Uterine smooth muscle cell (primary cell): ENCODE measurements at places on chromosomes 4 and X. TPM values are rescaled to one million over a fixed set of nuclear protein-coding genes. Genes with fewer than 3 reads are reported as not detected.

The SASH3 gene
- not detected in 2 replicates for total RNA-seq

The CCSER1 gene
- total RNA-seq, result 0.33 and 2.9 TPM in 2 replicates

The PNMA6F gene
- total RNA-seq, result not detected in 2 replicates

The TACR3 gene
- under 0.01 and 0.22 TPM in 2 replicates for total RNA-seq

The SORCS2 gene
- 0.44 and 1.5 TPM in 2 replicates for total RNA-seq

The BST1 gene
- 2.7 and 3.1 TPM in 2 replicates for total RNA-seq

The PDCL2 gene
- total RNA-seq, result not detected in 2 replicates

The LANCL3 gene
- total RNA-seq, result 0.11 and 0.12 TPM in 2 replicates

The CSAG3 gene
- not detected in 2 replicates for total RNA-seq

The FATE1 gene
- total RNA-seq, result not detected in 2 replicates

The NOX1 gene
- not detected in 2 replicates for total RNA-seq

The TSPAN6 gene
- total RNA-seq, result 22.0 and 39.2 TPM in 2 replicates

The RAB40A gene
- total RNA-seq, result under 0.01 and 0.25 TPM in 2 replicates

The RNF175 gene
- total RNA-seq, result 0.11 and 0.25 TPM in 2 replicates

The PNCK gene
- 1.2 TPM in 1 of 2 replicates, not detected in the other for total RNA-seq

The CBR4 gene
- 19.5 and 21.8 TPM in 2 replicates for total RNA-seq

The UNC5C gene
- total RNA-seq, result under 0.01 and 0.12 TPM in 2 replicates
